ENCODE measurements at places on chromosomes 11 and 22.

DNA sequence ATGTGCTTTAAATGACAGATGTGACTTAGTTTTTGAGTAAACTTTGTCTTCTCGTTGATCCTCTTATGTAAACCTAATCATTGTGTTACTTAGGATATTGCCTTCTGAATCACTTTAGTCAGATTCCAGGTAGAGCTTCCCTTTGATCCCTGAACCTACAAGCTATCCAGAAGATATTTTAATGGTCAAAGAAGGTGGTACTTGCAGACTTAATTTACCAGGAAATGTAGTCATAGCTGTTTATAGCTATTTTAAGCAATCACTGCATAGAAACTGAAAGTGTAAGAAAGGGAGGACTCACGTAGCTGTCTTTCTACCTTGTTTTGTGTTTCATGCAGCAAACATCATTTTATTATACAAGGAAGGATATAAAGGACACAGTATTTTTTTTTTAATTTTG, 189.5 kb downstream of the DDX10 start:
- DNase-seq: no peak

DNA sequence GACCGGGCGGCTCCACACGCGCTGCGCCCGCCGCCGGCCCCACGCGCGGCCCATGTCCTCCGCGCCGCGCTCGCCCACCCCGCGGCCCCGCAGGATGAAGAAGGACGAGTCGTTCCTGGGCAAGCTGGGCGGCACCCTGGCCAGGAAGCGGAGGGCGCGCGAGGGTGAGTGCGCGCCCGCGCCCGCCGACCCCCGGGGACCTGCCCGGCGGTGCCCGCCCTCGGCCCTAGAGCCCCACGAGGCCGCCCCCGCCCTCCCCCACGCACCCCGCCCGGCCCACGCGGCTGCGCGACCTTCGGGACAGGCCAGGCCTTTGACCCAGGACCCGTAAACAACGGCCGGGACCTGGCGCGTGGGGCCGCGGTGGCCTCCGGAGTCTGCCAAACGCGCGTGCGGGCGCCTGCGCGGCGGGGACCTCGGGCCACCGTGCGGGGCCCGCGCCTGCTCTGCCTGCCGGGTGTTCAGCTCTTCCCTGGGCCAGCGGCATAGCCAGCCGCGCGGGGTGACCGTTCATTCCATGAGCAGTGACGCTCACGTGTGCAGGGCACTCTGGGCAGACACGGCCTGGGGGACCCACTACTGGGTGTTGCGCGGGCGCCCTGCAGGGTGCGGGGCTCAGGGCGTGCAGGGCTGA, at the start of gene PARVB:
Gene PARVB (plus strand): TSS at position 15 of the 634 bp plus-strand sequence. CDS start 38 bp downstream, at position 53.
- DNase-seq: no peak

DNA sequence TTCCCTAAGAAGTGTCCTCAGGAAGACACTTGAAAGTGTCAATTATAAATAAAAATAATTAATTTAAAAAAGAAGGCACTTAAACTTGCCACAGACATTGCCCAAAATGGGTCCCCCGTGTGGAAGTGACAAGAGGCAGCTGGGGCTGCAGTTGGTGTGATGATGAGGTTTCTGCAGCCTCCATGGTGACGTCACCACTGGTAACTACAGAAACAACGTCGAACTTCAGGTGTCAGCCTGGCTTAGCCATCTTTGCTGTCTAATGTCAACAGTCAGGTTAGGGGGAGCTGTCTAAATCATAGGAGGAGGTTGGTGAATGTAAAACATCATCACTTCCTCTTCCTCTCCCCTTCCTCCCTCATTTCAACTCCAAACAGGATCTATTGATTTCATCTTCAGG, 328.6 kb downstream of the MN1 start:
- DNase-seq: no peak

DNA sequence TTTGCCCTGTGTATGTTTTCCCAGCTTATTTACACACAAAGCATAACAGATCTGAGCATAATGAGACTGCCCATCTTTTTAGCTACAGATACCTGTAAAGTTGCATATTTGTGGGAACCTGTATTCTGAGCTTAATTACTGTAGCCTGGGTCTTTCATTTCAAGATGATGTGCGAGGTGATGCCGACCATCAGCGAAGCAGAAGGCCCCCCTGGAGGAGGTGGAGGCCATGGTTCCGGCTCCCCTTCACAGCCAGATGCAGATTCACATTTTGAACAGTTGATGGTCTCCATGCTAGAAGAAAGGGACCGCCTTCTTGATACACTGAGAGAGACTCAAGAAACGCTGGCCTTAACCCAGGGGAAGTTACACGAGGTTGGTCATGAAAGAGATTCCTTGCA, 1.5 kb downstream of the PPFIA1 start:
- no peak for DNase-seq

Measured in left forelimb (tissue), 1 donor.